ENCODE measurements at places on chromosomes 11 and 22.

DNA sequence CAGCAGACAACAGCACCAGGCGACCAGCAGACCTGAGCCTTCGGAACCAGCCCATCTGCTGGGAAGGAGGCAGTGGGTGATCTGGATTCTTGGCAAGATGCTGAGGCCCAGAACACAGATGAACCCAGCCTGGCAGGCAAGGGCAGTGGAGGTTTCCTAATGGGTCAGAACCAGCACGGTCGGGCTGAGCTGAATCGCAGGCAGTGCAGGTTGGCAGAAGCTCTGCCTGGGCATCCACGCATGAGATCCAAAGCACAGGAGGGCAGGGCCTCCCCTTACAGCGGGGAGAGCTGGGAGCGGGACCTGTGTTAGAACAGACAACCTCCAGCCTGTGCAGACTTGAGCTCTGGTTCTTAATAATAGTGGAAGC is 47.5 kb downstream of the DSCAML1 start:
- DNase-seq, result no peak

DNA sequence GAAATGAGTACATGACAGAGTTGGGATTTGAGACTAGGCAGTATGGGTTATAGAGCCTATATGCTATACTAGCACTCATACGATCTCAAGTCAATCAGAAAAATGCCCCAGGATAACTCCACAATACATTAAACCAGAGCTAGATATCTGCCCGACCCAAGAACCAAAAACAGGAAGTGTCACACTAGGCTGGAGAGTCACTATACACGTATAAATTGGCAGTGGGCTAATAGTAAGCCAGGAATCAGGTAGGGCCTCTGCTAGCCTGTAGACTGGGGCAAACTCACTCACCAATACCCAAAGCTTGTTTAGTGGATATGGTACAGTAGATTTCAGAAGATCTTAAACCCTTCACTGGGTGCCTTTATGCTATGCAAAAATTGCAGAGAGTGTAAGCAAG is 16.2 kb upstream of the EIF4G2 start:
- DNase-seq, result no peak

DNA sequence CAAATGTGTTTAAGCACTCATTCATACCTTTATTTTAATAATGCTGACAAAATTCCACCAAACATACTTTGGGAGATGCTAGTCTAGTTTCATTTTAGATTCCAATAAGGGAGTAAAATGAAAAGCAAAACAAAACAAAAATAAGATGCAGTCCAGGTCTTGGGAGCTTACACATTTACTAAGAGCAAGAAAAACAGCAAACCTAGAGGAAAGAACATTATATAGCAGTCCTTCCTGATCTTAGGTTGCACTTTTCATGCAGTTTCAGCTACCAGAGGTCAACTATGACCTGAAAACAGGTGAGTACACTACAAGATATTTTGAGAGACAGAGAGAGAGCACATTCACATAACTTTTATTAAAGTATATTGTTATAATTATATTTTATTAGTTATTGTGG is 1100.9 kb downstream of the DLG2 start:
- DNase-seq, result no peak

DNA sequence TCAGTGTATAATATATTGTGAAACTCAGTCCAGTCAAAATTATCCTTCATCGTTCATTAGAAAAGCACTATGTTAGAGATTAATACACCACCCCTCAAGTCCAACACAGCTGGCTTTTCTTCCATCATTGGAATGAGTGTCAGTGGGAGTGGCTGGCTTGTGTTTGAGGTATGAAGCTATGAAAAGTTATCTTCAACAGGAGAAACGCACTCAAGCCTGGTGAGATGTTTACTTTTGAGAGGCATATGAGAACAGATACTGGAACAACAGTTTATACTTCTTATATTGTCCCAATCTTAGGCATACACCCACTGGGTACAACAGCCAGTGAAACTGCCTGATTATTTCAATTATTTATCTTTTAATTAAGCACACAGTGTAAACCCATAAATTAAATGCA is 34.3 kb downstream of the PLEKHB1 start:
- no peak for DNase-seq

DNA sequence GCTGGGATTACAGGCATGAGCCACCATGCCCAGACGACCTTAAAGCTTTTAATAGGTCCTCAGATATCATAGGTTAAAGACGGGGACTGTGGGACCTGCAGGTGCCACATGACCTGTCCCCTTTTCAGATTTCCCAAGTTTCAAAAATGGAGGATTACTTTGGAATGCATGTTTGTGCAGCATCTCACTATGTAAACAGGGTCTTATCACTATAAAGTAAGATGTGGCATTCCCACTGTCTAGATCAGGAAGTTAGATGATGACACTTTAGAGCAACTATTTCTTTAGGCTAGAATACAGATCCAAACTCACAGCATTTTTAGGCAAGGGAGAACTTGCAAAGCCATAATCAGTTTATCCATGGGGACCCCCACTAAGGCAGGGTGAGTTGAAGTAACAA is 92.8 kb downstream of the USP35 start:
- DNase-seq, result no peak

DNA sequence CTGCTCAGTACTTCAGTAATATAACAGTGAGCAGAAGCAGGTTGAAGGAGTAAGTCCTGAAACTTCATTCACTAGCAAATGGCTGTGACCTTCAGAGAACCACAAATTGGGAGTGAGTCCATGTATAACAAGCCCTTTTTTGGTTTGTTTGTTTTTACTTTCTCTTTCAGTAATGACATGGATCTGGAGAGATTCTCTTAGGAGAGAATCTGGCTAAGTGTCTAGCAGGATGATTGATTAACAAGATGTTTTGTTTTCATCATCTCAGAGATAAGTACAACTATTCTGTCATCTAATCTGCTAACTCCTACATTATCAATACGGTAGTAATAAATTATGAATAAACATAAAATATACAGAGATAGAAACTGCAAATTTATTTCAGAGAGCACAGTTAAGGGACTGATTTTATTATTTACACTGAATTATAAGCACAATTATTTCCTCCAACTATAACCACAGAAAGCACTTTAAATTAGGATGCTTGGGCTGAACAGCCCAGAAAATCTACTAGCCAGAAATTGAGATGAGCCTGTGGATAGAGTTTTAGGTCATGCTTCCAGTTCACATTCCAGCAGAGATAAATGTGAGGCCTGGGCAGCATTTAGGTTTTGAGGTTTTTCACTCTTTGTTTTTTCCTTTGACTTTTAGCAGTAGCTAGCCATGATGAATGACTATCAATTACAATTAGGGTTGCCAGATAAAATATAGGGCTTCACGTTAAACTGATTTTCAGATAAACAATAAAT is 429.3 kb upstream of the FAT3 start:
- no peak for DNase-seq

DNA sequence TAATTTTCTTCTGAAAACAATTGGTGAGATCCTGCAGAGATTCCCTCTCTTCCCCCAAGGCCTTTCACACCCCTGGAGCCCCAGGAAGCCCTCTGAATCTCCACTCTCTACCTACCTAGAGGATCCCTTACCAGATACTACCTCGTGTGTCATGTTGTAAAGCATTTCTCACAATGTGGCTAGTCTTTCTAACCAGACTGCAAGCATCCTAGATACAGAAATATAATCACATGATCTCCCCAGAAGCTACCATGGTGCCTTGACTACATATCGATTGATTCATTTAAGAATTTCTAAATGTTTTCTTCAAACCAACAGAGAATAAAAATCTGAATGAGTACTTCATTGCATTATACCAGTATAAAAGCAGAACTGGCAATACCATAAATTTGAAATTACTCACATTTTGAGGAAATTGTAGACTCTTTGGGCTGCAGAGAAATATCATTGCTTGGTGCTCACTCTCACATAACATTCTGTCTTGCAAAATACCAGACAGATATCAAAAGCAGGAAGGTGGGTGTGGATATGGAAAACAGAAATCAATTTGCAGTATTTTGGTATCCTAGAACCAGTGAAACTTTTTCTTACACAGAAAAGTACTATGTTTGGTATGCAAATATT is 113.5 kb downstream of the MAML2 start:
- DNase-seq, result no peak

DNA sequence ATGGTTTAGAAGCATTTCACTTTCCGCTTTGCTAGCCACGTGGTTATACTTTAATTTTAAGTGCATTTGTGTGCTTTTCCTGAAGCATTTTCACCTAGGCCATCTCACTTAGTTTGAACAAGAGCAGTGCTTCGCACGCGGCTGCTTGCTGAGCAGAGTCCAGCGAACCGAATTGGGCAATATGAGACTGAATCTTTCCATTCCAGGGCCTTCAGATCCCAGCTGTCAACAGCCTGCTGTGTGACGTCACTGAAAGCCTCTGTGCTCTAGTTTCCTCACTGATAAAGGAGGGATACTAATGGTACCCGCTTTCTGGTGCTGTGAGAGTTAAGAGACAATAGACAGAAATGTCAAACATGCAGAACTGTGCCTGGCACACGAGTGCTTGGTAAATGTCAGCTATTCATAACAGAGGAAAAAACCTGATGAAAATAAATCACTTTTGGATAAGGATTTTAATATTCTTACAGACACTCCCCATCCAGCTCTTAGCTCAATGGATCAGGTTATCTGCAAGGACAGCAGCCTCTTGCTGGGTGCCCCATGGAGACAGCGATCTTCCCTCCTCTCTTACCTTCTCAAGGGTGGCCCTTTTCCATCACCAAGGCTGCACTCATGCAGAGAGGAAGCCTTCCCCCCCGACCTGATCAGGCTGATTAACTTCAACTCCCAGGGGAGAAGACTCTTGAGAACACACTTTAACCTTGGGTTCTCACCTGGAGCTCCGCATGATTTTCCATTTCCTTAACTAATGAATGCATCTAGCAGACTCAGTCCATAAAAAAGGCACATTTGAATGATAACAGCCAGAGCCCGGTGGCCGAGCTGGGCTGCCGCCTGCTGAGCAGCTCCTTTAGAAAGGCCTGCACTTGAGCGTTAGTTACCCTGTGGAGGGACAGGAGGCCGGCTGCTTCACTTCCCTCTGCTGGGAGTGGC is 3.5 kb upstream of the GLB1L3 start:
- no peak for DNase-seq

DNA sequence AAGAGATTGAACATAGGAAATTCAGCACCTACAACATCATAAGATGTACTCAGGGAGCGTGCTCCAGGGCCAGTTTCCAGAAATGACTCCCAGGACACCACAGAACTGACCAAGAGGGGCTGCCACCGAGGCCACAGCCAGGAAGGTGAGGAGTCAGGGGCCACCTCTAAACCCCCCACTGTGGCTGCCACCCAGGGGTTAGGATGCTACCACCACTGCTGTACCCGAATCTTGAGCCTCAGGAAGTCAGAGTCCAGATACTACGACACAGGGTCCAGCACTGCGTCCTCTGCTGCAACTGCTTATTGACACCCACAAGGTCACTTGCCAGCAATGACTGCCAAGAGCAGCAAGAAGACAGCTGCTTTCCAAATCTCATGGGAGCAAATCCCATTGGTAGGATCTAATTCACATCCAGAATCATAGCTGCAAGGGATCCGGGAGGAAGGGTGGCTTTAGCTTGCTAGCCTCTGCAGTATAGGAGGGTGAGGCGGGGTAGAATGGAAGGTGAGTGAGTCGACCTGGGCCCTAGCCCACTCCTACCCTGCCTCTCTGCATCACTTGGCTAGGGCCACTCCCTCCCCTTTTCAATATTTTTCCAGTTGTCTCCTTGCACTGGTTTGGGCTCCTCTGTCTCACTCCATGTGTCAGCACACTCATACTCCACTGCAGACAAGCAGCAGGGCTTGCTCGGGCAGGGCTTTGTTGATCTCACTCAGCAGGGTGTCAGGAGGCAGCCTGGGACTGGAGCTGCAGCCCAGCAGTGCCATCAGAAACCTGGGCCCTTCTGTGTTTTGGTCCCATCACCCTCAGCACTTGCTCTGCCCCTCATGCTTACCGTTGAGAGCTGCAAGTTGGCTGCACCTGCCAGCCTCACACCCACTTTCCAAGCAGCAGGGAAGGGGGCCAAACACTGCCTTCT is 18.1 kb upstream of the CYTH4 start:
- DNase-seq, result no peak

GRCh38 chr22:49970528-49971231 is 10.1 kb downstream of the PIM3 start:
- peak; percentile 89 for DNase-seq

DNA sequence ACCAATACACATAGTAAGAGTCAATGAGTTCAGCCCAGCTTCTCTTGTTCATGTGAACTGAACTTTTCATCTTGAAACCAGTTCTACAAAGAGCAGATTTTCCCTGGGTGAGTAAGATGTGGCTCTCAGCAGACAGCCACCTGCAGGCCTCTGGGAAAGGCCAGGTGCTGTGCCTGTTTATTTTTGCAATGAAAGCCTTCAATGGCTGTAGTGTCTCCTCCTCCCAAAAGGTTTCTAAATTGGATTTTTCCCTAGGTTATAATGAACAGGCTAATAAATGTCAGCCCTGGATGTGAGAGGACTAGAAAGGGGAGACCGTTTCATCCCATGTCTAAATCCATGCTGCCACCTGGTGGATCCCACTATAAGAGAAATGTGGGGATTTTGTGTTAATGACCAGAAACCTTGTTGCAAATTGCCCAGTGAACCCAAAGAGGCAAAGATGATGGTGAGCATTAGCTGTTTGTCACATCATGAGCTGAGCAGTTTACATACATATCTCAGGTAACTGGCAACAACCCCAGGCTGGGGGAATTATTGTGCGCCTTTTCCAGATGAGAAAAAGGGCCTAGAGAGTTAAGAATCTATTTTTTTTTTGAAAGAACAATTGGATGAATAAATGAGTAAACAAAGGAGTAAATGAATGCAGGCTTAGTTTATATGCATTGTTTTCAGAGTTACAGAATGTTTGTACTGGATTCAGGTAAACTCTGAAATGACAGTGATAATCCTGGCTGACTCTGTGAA is 12.7 kb downstream of the C11orf91 start:
- no peak for DNase-seq

- no peak for DNase-seq
Observed at GRCh38 chr11:120281143-120281795, 41.3 kb downstream of the POU2F3 start.

DNA sequence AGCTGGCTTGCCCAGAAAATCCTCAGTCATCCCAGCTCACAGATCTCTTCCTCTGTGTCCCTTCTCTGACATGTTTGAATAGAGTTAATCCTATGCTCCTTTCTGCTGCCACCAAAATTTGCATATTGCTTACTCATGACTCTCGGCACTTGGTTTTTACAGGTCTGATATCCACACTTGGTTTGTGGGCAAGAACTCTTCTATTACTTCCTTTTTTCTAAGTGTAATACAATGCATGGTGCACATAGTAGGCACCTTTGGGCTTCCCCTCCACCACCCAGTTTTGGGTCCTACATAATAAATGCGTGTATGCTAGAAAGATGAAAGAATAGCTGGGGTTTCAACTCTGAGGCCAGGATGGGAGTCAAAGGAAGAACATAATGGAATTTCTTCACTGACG is 69.7 kb upstream of the GRK3 start:
- DNase-seq, result no peak

DNA sequence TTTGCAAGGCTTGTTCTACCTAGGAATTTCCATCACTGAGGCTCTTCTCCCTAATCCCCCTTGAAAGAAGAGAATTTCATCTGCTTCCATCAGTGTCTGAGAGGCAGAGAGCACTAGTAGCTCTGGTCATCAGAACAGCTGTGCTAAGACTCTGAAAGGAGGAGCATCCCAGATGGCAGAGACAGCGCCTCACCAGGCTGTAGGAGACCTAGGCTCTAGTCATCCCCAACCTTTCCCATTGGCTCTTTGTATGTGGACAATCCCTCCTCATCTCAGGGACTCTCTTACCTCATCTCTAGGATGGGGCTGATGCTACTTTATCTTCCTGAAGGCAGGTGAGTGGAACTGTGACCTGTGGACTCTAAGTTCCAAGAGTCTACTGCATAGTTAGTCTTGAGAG is 8.8 kb upstream of the OR9I1 start:
- DNase-seq, result no peak

- no peak for DNase-seq
Observed at GRCh38 chr11:30893318-30893717, 307.2 kb upstream of the MPPED2 start.
